ENCODE measurements at places on chromosomes 4 and X.

- no peak for DNase-seq
Measured at GRCh38 chrX:1596676-1597344, 5.4 kb downstream of the AKAP17A start.

DNA sequence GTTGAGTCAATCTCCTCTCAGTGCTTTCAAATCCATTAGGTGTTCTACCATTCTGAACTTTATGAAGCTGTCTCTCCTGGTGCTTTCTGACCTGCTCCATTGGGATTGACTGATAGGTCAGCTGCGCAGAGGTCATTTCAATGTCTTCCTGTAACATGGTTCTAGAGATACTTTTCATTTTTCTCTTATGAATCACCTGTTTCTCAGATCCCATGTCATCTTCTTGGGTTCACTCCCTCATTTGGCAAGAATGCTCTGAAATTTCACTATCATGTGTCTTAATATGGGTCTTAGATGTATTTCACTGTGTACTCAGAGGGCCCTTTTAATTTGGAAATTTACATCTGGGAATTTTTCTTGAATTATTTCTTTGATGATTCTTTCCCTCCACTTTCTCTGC, 13.8 kb upstream of the PGM2 start:
- DNase-seq, result peak; percentile 60

- DNase-seq, result no peak
Measured at GRCh38 chrX:10158279-10159144, 1.7 kb downstream of the CLCN4 start.

DNA sequence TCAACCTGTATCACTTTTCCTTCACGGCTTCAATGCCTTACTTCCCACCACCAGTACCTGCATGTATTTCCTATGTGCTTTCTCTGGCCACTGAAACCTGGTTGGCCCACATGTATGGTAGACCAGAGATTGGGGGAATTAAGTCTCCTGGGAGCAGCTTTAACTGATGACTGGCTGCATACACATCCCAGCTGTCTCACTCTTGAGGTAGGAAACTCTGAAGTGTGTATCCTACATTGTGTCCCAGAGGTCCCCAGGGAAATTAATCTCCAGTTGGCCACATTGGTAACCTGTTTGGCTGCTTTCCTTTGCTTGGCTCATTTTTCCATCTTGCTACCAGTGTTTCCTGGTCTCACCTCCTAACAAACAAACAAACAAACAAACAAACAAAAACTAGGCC, 124.4 kb downstream of the ZNF827 start:
- DNase-seq, result no peak

GRCh38 chrX:46485897-46486296, 59.3 kb downstream of the ZNF674 start:
- no peak for DNase-seq

GRCh38 chrX:14095702-14096101, 66.0 kb upstream of the GEMIN8 start:
- DNase-seq, result peak; percentile 69

GRCh38 chrX:133859860-133860259, 125.5 kb downstream of the GPC3 start:
- DNase-seq, result peak; percentile 79

DNA sequence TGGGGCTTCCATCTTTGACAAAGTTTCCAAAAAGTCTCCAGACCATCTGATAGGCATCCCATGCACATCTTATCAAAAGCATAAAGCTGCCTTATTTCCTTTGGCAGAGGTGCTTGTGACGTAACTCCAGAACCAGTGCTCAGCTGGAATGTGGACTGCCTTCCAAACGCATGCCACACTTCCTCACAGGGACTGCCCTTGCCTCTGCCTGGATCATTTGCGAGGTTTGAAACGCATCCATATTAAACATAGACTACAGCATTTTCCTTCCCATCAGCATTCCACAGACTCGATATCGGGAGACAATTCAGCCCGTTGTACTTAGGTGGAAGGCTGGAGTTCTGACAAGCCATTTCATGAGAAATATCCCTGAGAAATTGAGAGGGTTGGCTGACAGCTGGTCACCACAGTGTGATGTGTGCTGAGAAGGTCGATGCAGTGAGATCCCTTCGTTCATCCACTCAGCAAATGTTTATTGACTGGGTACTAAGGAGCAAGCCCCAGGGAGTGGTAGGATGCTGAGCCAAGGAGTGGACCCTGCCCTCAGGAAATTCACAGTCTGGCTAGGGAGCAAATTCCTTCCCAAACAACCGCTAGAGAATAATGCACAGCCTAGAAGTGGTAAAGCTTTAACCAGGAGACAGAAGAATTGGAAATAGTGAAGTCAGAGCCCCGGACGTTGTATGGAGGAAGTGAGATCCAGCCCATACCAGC, 376.0 kb downstream of the BCOR start:
- DNase-seq, result peak; percentile 15

- DNase-seq, result no peak
Measured at GRCh38 chr4:114343015-114343414, 255.6 kb upstream of the UGT8 start.

DNA sequence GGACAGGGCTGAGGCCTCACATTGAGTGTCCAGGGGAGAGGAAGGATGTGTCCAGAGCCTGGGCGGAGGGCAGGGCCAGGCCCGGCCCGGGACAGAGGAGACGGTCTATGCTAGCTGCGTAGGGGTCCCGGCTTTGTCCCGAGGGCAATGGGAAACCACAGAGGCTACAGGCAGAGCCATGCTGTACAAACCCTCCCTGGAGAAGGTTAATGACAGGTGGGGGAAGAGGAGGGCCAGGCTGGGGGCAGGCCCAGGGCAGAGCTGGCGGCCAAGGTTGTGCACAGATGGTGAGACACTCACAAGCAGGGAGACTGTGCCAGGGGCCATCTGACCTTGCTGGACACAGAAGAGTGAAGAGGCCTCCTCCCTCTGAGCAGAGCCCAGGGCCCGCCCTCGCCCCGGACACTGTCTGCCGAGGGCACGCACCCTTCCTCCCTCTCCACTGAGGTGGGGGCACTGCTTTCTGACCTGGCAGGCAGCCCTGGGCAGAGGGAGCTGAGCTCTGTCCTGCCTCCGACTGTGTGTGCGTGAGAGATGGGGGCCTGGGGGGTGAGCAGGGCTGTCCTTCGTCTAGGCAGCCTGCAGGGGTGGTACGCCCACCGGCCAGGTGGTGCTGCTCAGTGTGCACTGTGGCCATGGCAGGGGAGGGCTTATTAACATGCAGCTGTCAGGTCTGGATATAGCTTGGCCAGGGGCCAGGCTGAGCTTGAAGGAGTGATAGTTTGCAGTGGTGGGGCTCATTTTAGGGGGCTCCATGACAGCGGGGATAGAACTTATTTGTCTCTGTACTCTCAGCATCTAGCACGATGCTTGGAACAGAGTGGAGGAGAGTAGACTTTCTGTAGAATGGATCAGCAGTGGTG, 75.7 kb upstream of the LRPAP1 start:
- DNase-seq, result no peak

- peak; percentile 43 for DNase-seq
Measured at GRCh38 chr4:127631420-127631819, 1.3 kb upstream of the INTU start.

DNA sequence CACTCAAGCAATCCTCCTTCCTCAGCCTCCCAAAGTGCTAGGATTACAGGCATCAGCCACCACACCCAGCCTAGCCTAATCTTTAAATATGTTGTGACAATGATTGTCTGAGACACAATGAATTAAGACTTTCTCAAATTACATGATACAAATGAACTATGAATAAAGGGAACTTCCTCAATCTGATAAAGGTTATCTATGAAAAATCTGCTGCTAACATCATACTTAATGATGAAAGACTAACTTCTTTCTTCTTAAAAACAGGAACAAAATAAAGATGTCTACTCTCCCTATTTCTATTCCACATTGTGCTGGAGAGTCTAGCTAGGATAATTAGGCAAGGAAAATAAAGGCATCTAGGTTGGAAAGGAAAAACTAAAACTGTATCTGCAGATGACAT, 60.0 kb downstream of the PDHA1 start:
- DNase-seq, result no peak

DNA sequence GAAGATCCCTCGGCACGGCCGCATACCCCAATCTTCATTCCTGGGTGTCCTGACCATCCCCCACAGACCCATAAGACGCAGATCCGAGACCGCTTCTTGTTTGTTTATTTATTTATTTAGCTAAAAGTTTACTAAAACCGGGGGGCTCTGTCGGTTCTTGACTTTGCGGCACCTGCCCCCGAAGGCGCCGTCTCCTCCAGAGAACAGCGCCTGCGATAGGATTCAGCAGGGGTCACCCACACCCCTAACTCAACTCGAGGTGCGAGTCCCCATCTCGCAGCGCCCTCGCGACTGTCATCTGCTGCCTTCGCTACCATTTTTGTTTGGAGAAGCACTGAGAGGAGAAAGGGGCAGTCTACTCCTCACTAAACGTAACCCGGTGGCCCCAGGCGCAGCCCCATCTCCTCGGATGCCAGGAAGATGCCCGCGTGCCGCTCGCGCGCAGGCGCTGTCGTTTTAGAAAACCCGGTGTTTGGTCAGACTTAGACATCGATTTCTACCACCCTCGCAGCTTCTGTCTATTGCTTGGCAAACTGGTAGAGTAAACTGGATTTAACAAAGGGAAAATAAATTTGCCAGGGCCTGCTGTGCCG, 18.9 kb upstream of the GPR101 start:
- DNase-seq, result no peak

GRCh38 chr4:7512428-7512827, 77.7 kb upstream of the PSAPL1 start:
- no peak for DNase-seq

GRCh38 chr4:101227715-101228114, 119.6 kb downstream of the PPP3CA start:
- DNase-seq, result no peak

DNA sequence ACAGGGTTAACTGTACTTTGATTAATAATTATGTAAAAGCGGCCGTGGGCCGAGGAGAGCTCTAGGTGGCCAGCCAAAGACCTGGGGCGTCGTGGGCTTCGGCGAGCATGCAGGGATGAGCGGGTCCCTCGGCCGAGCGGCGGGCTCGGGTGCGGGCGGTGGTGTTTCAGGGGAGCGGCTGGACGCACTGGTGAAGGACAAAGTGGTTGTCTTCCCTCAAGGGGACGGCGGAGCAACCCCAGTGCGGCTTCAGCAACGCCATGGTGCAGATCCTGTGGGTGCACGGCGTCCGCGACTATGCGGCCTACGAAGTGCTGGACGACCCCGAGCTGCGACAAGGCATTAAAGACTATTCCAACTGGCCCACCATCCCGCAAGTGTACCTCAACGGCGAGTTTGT, 103.0 kb upstream of the C1GALT1C1 start:
- no peak for DNase-seq

DNA sequence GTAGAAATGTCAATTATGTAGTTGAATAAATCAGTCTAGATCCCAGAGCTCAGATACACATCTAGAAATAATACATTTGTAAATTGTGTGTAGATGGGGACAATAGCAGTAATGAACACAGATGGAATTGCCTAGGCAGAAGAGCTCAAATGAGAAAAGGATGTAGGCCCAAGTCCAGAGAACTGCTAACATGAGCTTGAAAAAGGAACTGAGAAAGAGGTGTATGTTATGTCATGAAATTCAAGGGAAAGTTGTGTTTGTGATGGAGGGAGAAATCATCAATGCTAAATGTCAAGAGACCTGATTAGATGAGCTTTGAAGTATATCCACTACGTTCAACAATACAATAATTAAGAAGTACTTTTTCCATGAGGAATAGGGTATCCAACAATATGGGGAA, 376.6 kb upstream of the ATOH1 start:
- no peak for DNase-seq

GRCh38 chr4:3223956-3224748, 24.8 kb upstream of the MSANTD1 start:
- DNase-seq, result no peak

DNA sequence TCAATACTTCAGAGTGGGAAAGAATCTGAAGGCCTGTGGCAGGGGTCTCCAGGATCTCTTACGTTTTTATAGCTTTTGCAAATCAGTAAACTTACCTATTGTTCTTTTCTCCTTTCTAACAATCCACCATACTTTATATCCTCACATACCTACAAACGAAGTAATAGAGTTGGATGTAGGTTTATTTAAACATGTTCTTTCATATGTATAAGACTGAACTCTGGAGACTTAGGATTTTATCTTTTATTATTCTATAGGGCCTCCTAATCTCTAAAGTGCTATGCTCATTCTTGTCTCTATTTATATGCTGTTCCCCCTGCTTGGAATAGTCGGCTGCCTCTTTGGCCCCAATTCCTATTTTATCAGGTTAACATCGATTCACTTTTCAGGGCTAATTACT, 43.8 kb upstream of the NUDT6 start:
- no peak for DNase-seq

- peak; percentile 36 for DNase-seq
Measured at GRCh38 chrX:133598601-133599335, 183.5 kb upstream of the GPC4 start.

DNA sequence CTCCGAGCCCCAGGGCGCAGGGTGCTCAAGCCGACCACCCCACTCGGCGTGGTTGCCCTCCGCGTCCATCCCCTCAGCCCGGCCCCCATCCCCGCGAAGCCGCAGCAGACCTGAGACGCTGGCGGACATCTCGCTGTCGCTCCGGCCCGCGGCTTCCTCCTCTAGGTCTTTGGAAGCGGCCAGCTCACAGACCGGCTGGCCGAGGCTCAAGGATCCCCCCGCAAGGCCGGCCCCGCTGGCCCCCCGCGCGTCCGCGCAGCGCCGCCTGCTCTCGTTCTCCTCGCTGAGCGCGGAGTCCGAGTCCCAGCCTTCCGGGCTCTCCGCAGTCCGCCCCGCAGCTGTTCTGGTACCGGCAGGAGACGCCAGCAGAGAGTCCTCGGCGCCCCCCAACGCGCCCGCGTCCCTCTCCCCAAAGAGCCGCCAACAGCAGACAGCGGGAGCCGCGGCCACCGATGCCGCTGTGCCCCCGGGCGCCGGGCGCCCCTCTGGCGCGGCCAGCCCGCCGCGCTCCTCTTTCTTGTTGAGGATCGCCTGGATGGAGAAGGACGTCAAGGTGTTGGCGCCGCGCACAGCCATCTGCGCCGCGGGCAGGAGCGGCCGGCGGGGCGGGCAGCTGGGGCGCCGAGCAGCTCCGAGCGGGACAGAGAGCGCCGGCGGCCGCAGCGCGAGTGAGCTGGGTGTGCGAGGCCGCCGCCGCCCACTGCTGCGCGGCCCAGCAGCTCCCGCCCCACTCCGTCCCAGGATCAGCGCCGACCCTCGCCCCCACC, at the start of gene NKX3-2:
NKX3-2 (minus strand) TSS at position 670 of the 767 bp plus-strand sequence; CDS start at position 576, 94 bp downstream.
- no peak for DNase-seq

GRCh38 chr4:11881364-11881763, 452.7 kb upstream of the HS3ST1 start:
- DNase-seq, result no peak

GRCh38 chrX:40080894-40081678, 16.7 kb downstream of the BCOR start:
- DNase-seq, result no peak

All from fibroblast of mammary gland (primary cell).